ENCODE measurements at places on chromosomes 2 and 18.

- DNase-seq = no peak
Measured at GRCh38 chr2:119756837-119757236, 2.9 kb upstream of the PTPN4 start.

GRCh38 chr2:24490181-24490689 lies 819 bp upstream of the NCOA1 start:
- DNase-seq = no peak

- no peak for DNase-seq
Measured at GRCh38 chr2:147543056-147543455, 301.8 kb upstream of the ACVR2A start.

DNA sequence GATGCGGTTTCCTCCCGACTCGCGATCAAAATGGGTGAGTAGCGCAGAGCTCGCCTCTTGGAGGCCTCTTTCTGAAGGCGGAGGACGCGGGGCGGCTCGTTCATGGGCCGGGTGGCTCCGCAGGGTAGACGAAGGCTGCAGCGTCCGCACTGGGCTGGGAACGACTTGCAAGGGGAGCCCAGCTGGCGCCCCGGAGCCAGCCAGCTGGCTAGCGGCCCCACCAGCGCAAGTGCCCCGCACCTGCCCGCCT lies 328 bp upstream of the PASK start:
- no peak for DNase-seq

DNA sequence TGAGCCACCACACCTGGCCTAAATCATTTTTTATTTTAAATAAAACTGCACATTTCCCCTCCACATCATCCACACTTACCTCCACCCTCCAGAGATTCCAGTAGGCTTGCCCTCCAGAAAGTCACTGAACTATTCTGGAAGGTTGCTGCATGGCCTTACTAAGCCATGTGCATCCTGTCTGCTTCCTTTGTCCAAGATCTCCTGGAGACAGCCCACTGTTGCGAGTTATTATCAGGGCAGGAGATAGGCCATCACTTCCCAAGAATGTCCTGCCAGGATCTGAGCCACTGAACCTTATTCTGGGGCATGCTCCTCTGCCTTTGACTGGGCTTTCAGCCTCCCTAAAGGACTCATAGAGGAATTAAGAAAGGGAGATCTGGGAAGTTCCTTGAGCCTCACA lies 26.8 kb downstream of the CCDC68 start:
- DNase-seq = no peak

- DNase-seq = no peak
Measured at GRCh38 chr2:165839610-165840009, 45.6 kb upstream of the GALNT3 start.

DNA sequence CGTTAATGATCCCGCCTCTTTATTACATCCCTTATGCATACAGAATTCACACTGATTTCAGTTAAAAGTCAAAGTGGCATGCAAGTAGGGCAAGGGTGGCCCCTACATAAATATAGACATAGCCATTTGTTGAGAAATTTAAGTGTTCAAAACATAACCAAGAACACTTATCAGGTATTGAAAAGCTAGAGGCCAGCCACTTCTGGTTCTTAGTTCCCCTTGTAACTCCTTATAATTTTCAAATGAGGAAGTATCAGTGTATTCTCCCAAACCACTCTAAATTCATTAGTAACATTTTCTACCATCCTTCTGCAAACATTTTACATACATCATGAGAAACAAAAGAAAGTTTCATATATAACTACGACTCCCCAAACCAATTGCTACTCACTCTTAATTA lies 5.8 kb upstream of the ARL5A start:
- DNase-seq = no peak

- DNase-seq = no peak
Measured at GRCh38 chr2:208607694-208608093, 201.1 kb downstream of the PTH2R start.

DNA sequence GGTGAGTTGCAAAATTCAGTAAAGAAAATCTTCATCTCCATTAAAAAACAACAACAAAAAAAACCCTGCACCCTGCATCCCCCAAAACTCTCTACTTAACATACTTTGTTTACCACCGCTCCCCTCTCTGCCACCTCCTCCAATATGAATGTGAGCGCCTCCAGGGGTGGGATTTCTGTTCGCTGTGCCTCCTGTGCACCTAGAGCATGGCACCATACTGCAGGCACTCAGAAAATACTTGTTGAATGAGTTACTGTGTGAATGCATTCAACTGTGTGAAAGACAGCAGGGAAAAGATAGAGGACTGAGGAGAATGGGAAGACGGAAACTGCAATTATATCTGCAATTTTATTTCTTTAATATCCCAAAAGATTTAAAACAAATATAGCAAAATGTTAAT lies 4.5 kb downstream of the CEBPZ start:
- no peak for DNase-seq

GRCh38 chr2:68178432-68178831 lies 20.7 kb downstream of the PNO1 start:
- DNase-seq = no peak

- DNase-seq = no peak
Measured at GRCh38 chr18:8215741-8216140, 393.5 kb upstream of the RAB12 start.

GRCh38 chr2:43221763-43222474 lies 4.5 kb downstream of the ZFP36L2 start:
- DNase-seq = no peak

GRCh38 chr18:13444430-13445240 lies 226.1 kb downstream of the LDLRAD4 start:
- DNase-seq = no peak

- no peak for DNase-seq
Measured at GRCh38 chr2:23604731-23605130, 219.8 kb downstream of the KLHL29 start.

- DNase-seq = no peak
Measured at GRCh38 chr2:203719456-203720410, 13.3 kb downstream of the CD28 start.

- no peak for DNase-seq
Measured at GRCh38 chr2:144330951-144331673, 188.8 kb downstream of the ZEB2 start.

DNA sequence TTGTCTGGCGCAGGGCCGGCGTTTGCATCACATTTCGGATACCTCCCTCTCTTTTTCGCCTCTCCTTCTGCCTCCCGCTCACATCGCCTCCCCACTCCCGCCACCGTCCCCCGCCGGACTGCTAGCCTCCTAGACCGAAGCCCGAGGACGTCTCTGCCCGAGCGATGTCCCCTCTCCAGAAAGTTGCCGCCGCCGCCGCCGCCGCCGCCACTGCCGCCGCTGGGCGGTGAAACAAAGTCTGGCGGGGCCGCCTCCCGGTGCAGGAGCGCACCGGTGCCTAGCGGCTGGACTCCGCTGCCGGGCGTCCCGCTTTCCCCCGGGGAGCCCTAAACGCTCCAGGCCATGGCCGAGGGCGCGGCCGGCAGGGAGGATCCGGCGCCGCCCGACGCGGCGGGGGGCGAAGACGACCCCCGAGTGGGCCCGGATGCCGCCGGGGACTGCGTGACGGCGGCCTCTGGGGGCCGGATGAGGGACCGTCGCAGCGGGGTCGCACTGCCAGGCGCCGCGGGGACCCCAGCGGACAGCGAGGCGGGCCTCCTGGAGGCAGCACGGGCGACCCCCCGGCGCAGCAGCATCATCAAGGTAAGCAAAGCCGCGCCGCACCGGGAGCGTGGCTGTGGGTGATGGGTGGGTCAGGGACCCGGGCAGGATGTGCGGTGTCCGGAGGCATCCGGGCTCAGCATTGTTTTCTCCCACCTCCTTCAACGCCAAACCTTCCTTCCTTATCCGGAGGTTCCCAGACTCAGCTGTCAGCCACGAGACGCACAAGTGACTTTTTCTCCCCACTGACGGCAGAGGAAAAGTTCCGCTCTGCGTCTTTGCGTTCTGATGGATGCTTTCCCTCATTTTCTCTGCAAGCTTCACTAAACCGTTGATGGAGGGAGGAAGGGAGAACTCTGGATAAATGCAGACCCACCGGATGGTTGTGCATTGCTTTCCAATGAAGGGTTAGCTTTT lies 643 bp downstream of the PLCL1 start:
- no peak for DNase-seq

GRCh38 chr2:38751596-38752410 lies 642 bp upstream of the SRSF7 start:
- DNase-seq = no peak

DNA sequence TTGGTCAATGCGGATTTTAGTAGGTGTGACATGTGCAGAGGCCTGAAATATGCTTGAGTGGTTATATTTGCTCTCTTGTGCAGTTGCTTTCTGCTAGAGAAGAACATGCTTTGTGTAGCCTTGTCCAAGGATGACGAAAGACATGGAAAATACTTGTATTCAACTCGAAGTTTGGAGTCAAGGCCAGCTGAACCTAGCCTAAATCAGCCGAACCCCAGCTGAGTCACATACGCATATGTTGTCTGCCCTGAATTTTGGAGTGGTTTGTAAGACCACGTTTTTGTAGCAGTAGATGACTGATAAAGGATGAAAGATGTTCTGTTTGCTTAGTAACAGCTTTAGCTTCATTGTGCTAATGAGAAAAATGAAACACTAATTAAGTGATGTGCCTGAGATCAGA lies 22.5 kb upstream of the SPAG16 start:
- DNase-seq = no peak

GRCh38 chr2:120283649-120284048 lies 31.0 kb downstream of the RALB start:
- DNase-seq = no peak

GRCh38 chr18:56696966-56697365 lies 45.8 kb downstream of the WDR7 start:
- DNase-seq = no peak

DNA sequence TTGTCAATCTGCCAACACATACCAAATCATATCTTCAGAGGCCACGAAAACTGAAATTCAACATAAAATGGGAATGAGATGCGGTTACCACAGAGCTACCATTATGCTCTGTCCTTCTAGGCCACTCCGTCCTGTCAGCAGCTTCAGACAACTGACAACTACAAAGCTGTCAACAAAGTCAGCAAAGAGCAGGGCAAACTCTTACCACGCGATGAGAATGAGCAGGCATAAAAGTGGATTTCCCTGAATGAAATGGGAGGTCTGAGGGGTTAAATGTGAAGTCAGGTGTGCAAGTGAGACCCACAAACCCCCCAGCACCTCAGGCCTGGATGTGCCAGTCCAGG lies 130.1 kb downstream of the LNPK start:
- DNase-seq = no peak

GRCh38 chr18:43271593-43272432 lies 5.5 kb downstream of the SYT4 start:
- DNase-seq = no peak

GRCh38 chr2:149192427-149192826 lies 138.0 kb upstream of the LYPD6 start:
- DNase-seq = no peak

GRCh38 chr2:10613263-10613662 lies 76.5 kb downstream of the NOL10 start:
- peak; percentile 71 for DNase-seq

GRCh38 chr2:233638836-233639235 lies 2.6 kb downstream of the UGT1A10 start:
- no peak for DNase-seq

DNA sequence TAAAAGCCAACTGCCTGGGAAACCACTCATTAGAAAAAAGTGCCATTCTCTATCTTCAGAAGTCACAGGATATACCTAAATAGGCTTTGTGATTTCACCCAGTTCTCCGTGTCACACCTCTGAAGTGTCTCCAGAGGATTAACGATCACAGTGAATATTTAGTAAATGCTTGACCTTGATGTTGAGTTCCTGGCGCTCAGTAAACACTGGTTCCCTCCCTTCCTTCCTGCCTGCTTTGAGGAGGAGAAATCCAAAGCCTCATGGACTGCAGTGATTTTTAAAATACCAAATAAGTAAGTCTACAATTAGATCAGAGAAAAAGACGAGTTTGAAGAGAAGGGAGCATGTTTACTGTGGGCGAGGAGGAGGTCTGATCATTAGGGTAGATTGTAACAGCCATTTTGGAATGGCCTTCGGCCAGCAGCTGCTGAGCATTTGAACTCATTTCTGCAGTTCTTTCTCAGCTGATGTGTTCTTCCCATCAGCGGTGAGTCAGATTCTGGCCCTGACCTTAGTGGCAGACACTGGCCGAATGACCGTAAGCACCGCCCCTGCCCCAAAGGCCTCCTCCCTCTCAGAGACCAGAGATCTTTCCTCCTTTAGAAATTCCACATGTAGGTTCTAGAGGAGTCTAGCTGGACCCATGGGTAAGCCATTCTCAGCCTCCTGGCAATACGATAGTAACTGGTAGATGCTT lies 62.1 kb upstream of the SLC16A14 start:
- no peak for DNase-seq
